ENCODE measurements at places on chromosomes 16 and 17.

GRCh38 chr17:7014995-7015958 is 2.9 kb downstream of the RNASEK start:
- peak; percentile 62 for DNase-seq

DNA sequence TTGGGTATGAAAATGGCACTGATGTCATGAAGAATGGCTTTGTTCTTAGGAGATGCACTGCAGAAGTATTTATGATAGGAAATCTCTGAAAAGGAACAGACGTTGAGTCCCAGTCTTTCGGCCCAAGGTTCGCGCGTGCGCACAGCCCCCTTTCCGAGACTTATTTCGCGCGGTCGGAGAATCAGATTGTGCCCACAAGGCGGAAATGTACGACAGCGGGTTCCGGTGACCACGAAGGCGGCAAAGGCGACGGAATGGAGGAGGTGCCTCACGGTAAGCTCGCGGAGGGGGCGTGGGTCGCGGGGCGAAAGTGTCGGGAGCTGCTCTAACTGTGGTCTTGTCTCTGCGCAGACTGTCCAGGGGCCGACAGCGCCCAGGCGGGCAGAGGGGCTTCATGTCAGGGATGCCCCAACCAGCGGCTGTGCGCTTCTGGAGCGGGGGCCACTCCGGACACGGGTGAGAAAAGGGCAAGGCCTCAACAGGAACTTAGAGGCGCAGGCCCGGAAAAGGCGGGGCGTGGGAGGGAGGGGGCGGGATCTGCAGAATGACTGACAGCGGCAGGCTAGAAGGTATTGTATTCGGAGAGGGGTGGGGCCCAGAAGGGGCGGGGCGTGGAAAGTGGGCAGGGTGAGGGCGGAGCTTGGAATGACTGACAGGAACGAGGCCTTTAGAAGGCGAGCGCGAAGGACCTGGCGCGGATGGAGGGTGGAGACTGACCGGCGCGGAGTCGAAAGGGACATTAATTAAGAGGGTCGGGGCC is at the start of gene NUBP1:
NUBP1 (plus strand) TSS at position 233 of the 760 bp plus-strand sequence; CDS start at position 255, 22 bp downstream.
- DNase-seq, result peak; percentile 99

DNA sequence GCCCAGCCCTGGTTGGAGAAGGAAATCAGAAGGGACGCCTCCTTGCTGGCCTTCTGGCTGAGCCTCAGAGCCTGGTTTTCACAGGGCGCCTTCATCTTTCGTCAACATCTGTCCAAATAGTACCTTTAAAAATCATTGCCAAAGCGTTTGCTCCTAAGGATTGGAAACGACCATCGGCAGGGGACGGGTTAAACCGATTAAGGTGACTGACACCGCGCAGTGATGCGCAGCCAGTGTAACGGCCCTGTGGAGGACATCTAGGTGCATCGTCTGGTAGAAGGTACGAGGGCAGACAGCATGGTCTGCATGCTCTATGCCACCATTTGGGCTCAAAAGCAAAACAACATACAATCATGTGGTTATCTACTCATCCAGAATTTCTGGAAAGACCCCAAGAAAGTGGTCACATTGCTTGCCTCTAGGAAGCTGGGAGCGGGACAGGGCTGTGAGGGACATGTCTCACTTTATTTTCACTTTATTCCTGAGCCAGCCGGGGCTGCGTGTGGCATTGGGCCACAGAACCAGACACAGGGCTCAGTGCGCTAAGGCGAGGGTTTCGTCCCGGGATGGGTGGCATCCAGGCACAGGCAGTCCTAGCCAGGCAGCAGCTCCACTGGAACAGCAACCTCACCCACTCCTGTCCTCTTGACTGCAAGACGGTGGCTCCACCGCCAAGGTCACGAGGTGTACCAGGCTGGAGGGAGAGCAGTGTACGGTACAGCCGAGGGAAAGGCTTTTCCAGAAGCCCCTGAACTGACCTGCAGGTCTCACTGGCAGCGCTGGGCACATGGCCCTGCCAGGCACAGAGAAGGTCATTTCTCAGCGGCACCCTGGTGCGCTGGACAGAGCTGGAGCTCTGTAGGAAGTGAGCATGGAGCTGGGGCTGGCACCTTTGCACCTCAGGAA is 40.9 kb upstream of the JPH3 start:
- DNase-seq, result no peak

GRCh38 chr17:79581324-79581932 is 29.4 kb downstream of the RBFOX3 start:
- DNase-seq, result no peak

DNA sequence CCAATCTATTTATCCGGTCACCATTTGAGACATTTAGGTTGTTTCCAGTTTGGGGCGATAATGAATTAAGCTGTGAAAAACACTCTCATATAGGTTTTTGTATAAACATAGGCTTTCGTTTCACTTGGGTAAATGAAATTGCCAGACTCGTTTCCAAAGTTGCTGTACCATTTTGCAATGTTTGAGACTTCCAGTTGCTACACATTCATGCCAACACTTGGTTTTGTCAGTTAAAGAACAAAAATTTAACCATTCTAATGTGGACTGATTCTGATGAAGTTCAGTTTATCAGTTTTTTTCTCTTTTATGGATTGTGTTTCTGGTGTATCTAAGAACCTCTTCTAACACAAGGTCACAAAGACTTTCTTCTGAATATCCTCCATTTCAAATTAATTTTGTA is 52.4 kb downstream of the YPEL2 start:
- DNase-seq, result no peak

DNA sequence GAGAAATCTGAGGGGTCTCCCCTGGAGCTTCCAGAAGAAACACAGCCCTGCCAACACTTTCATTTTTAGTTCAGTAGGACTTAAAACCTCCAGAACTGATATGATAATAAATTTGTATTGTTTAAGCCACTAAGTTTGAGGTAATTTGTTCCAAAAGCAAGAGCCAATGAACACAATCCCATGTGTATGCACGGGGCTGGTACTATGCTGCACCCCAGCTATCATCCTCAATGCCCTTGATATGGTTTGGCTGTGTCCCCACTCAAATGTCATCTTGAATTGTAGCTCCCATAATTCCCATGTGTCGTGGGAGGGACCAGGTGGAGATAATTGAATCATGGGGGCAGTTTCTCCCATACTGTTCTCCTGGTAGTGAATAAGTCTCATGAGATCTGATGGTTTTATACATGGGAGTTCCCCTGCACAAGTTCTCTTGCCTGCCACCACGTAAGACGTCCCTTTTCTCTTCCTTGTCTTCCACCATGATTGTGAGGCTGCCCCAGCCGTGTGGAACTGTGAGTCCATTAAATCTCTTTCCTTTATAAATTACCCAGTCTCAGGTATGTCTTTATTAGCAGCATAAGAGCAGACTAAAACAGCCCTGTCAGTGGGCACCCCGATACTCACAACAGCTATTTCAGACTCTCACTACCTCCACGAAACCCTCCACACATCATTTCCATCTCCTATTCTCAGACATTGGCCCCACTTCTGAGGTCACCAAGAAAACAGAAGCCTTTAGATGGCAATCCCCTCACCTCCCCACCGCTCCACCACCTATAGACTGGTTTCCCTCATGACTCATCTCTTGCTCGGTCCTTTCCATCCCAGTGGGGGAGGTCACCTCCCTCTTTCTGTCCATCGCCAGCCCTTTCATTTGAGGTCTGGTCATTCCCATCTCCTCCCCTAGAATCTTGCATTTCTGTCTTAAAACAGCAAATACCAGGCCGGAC is 8.9 kb upstream of the CACNG1 start:
- no peak for DNase-seq

- no peak for DNase-seq
Measured at GRCh38 chr17:35660902-35661301, 70.5 kb upstream of the RASL10B start.

DNA sequence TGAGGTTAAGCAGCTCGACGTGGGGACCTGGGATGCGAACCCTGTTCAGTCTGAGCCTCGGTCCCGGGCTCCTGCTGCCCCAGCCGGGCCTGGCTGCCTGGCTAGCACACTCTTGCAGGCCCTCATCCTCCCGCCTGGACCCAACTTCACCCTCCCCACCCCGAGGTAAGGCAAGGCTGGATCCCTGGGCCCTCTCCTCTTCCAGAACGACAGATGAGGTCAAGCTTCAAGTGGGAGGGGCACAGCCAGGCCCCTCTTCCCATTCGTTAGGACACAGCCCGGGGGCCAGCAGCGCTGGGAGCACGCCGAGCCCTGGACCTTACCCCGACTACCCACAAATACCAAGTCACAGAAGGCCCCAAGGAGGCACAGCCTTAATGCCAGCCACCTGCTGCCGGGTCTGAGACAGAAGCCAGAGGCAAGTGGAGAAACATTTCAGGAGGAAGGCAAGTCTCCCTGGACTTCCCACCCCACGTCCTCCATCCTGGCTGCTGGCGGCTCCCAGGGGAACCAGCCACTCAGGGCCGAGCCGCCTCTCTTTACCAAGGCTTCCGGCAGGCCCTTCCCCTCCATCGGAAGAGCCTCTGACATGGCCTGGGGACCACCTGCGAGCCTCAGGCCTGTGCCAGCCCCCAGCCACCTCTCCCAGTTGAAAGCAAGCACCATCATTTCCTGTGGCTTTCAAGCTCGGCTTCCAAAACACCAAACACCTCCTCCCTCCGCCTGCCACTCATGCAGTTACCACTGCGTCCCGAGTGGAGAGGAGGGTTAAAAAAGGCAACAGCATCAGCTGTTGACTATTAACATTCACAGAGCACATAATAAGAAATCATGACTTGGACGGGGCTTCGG is 59.9 kb downstream of the RPH3AL start:
- DNase-seq, result no peak

- no peak for DNase-seq
Measured at GRCh38 chr16:12951392-12951791, 50.0 kb downstream of the SHISA9 start.

- no peak for DNase-seq
Measured at GRCh38 chr17:35368081-35368830, 5.2 kb downstream of the SLFN11 start.

DNA sequence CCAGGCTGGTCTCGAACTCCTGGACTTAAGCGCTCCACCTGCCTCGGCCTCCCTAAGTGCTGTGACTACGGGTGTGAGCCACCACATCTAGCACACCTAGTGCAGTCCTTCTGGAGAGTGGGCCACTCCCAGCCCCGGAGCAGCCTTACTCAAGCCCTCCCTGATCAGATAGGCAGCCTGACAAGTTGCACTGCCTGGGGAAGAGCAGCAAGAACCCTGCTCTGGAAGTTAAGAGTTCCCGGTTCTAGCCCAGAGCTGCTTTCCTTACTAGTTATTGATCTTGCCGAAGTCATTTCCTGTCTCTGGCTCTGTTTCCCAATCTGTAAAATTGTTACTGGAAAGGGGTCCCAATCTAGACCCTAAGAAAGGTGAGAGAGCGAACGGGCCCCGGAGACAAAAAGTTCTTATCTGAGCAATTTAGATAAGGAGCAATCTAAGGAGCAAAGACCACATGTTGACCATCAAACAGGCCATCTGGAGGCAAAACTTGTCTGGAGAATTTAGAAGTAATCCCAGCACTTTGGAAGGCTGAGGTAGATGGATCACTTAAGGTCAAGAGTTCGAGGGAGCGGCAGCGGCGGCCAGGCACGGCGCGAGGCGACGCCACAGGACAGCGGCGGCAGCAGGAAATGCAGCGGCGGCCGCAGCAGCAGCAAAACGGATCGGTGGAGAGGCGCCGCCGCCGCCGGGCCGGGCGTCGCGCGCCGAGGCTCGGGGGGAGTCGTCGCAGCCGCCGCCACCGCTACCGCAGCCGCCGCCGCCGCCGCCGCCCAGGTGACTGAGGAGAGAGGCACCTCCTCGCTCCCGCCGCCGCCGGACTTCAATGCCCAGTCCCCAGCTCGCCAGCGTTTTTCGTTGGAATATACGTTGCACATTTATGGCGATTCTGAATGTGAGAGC is 4.3 kb upstream of the NAGLU start:
- peak; percentile 76 for DNase-seq

DNA sequence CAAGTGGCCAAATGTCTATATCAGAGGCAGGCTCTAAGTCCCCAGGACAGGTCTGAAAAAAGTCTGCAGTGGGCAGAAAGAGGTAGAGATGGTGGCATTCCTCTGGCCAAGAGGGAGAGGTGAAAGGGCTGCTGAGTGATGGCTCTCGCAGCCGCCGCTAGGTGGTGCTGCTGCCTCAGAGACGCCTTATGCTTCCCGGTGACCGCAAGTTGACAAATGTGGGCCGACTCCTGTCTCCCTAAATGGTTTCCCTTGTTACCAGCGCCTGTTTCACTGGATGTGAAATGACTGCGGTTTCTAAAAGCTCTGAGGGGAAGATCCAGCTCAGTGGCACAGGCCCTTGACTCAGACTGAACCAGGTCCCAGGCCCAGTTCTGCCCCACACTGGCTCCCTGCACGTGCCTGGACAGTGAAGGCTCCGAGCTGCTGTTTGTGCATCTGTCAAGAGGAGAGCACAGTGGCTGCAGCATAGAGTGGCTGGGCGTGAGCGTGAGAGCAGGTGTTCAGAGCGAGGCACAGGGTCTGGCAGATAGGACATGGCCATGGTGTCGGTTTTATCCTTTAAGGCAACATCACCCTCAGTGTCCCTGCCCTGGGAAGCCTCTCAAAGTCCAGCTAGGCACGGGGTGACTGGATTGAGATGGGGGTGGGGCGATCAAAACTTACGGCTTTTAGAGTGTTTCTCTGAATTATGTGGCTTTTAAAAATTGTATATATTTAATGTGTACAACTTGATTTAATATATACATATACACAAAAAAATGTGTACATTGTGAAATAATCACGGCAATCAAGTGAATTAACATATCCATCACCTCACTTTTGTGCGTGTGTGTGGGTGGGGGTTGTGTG is 19.9 kb downstream of the CLEC16A start:
- DNase-seq, result peak; percentile 89

- no peak for DNase-seq
Measured at GRCh38 chr16:23040246-23040645, 109.0 kb downstream of the USP31 start.

DNA sequence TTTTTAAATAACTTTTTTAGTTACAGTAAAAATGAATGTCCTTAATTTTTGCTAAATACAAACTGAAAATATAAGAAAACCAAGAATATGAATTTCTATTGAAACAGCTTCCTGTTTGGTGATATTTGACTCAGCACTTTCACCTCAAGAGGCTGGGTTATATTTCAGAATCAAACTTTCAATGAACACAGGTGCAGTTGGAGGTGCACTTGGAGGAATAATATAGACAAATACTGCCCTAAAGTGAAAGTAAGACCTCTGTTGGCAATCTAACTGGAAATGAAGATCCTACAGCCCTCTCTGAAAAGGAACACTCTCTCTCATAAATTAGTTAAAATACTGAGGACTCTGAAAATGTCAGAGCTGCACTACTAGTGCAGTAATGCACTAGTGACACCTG is 106.2 kb downstream of the BRIP1 start:
- no peak for DNase-seq

GRCh38 chr17:48633266-48633677 is 7.1 kb upstream of the HOXB9 start:
- DNase-seq, result no peak

All from CD8-positive, alpha-beta T cell (primary cell).